H54 (cell line): ENCODE measurements at places on chromosomes 11 and 22.

- no peak for DNase-seq
These were observed 35.4 kb downstream of the EMSY start for GRCh38 chr11:76480241-76480640.

DNA sequence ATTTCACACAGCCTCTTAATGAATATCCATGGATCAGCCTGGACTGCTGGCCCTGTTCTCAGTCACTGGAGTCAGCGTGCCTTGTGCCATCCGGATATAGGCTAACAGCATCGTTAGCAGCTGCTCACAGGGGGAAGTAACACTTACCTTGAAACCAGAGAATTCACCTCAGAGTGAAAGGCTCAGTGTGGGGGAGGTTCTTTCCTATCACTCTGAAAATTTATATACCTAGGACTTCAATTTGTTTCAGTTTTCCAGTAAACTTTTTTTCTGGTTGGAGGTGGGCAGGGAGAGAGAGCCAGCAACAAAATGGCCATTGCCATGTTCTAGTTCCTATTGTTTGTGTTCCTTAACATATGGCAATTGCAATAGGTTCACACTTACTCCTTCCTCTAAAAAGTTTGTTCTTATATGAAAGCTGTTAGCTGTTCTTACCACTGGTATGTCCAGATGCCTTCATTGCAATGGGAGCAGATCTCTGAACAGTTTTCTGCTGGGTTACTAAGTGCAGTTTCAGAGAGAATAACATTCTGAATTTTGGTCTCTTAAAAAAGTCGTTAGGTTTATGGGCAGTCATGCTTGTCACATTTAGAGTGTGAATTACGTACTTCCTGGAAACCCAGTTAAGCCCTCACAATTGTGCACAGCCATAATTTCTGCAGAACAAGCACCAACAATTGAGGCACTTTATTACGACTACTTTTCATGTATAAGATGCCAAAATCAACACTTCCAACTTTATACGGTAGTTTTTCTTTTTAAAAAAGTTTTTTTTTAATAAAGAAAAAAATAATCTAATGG, 247.6 kb downstream of the CADM1 start:
- no peak for DNase-seq

DNA sequence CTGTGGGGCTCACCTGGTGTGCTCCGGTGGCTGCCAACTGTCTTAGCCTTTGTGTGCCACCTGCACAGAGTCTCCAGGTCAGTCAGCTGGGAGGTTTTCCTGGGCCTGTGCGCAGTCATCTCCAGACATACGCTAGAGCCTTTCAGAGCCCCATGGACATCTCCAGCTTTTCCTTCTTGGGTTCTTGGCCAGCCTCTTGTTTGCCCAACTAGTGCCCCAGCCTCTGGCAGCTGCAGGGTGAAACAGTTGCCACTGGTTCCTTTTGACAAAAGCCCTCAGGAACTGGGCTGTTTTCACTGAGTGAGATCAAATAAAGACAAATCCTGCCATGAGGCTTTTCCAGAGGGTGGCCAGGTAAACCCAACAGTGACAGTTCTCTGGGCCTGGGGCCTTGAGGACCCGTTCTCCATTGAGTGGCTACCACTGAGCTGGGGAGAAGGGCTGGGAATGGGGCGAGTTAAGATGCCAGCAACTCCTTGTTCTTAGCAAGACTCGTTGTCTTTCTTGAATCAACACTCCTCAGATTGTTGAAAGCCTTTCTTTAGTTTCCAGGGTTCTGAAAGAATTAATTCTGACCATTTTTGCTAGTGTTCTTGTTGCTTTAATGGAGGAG, 16.7 kb upstream of the RANBP1 start:
- DNase-seq = no peak

DNA sequence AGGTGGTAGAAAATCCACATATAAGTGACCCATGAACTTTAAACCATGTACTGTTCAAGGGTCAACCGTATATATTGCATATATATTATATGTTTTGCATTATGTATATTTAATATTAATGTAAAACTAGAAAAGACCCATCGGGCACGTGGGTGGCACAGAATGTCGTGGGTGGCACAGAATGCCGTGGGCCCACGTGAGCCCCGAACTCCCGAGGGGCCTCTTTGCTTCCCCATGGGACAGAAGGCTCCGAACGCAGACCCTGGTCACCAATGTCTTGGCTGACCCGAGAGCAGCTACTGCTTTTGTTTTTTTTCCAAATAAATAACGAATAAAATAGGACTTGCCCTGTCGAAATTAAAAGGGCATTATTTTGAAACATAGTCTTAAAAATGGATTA, 415.4 kb downstream of the BRD1 start:
- DNase-seq = no peak

GRCh38 chr11:64372802-64373597, 14.0 kb downstream of the RPS6KA4 start:
- DNase-seq = peak; percentile 96

DNA sequence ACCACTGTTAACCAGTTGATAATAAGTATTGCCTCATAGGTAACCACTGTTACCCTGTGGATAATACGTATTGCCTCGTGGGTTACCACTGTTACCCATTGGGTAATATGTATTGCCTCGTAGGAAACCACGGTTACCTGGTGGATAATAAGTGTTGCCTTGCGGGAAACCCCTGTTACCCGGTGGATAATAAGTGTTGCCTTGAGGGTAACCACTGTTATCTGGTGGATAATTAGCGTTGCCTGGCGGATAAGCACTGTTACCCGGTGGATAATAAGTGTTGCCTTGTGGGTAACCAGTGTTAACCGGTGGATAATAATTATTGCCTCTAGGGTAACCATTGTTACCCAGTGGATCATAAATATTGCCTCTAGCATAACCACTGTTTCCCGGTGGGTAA, 27.3 kb upstream of the NXPE4 start:
- DNase-seq = no peak

- no peak for DNase-seq
These were observed 6.9 kb downstream of the SMPD1 start for GRCh38 chr11:6397156-6397555.
